ENCODE measurements at places on chromosomes 4 and X.
A peak's percentile ranks its signal among the peaks of the same experiment; 100 is the strongest.

DNA sequence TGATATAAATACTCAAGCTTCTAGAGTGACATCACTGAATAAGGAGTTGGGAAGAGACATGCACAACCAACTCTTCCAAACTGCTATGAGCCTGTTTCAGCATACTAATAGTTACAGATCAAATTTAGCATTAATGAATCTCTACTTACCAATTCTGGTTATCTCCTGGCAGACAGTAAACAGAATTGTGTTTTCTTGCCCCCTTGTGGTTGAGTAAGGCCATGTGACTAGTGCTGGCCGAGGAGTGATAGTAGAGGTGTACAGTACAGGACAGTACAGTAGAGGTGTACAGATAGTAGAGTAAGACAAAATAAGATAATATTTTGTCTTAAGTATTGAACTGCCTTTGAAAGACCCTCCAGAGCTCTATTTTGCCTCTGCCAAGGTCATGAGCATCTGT is 681.4 kb downstream of the GABRG1 start:
- DNase-seq, result no peak

DNA sequence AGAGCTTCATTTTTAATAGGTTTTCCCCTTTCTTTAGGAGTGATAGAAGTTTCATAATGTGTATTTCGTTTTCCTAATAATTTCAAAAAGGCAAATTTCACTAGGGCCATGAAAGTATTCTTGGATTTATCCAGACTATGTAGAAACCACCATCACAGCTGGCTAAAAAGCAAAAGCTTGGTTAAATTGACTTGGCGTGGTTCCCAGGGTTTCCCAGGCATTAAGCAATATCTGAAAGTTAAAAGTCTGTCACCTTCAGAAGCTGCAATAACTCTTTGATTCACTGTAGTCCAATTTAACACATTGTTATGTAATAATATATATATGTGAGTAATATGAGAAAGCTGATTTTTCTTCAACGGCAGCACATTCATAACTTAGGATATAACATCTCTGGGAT is 38.3 kb downstream of the NDNF start:
- peak; percentile 83 for DNase-seq

DNA sequence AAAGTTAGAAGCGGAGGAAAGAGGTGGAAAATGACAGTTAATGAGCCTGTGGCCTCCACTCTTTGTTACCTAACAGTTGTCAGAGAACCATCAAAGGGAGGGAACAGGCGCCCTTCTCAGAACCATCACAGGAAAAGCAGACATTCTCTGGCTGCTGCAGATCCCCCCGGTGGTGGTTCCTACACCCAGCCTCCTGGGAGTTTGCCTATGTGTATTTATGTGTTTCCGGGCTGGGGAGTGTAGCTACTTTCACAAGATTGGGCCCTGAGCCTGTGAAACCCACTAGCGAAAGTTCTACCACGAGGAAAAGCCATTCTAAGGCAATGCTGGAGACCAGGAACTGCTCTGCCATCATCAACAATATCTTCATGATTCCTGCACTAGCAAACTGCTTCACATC is 52.7 kb upstream of the BCOR start:
- no peak for DNase-seq

DNA sequence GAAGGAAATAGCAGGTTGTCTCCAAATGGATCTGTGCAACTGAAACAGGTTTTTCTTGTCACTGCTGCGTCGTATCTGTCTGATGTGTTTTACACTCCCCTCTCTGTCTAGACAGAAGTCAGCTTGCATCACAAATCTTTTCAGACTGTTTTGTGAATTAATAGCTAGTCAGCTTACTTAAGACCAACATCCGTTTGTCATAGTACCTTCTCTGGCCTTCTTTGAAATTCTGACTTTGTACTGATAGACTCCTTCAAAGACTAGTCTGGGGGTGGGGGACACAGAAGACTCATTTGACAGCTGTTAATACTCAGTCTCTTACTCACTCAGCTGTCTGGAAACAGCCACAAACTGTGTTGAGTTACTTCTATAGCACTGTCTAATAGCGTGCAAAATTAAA is 197.8 kb downstream of the PALLD start:
- peak; percentile 95 for DNase-seq

- no peak for DNase-seq
These were observed 89.4 kb downstream of the IRF2 start for GRCh38 chr4:184384810-184385557.

DNA sequence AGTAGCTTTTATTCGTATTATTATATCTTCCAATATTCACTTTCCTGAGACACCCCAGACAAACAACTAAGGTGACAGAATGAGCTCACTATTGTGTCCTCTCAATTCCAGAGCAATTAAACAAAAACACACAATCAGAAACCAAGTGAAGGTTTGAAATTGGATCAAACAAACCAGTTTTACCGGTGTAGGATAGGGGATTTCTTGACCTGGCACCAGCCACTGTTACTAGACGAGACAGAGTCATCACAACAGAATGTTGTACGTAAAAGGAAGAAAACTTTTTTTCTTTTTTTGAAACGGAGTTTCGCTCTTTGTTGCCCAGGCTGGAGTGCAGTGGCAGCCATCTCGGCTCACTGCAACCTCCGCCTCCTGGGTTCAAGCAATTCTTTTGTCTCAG is 43.7 kb downstream of the LDOC1 start:
- DNase-seq, result no peak

- DNase-seq, result no peak
These were observed 362.1 kb downstream of the UNC5C start for GRCh38 chr4:95186666-95187065.

GRCh38 chr4:61212788-61213187 is 12.7 kb downstream of the ADGRL3 start:
- no peak for DNase-seq

DNA sequence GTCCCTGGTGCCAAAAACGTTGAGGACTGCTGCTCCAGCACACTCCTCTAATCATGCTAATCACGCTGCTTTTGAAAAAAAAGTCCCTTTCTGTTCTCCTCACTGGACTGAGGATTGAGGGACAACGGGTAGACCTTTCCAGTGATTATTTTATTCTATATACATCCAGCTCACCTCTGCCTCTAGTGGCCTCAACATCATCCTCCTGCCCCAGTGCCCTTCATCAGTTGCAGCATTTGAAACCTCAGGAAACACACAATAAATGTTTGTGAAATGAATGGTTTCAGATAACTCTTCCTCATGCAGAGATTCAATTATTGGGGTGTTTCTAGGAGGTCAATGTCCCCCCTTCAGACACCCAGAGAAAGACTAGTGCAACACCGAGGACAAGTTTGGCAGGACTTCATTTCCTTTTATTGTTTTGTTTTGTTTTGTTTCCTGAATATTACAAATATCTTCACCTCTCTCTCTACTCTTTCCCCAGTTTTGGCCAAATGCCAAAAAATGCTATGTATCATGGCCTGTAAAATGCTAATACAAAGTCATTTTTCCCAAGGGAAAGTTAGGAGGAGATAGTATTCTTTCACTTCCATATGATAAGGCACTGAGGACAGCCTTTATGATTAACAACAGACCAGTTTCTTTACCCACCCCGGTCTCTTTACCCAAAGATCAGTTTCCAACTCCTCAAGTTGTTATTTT is 460.1 kb upstream of the SLIT2 start:
- no peak for DNase-seq

- peak; percentile 40 for DNase-seq
These were observed 292.0 kb downstream of the CCSER1 start for GRCh38 chr4:90419124-90419711.

DNA sequence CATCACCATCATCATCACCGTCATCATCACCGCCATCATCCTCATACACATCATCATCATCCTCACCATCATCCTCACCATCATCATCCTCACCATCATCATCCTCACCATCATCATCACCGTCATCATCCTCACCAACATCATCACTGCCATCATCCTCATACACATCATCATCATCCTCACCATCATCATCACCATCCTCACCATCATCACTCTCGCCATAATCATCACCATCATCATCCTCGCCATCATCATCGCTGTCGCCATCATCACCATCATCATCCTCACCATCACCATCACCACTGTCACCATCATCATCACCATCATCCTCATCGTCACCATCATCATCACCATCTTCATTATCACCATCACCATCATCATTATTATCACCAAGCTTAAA is 19.8 kb upstream of the DHRSX start:
- DNase-seq, result no peak

GRCh38 chr4:99540277-99540939 is 23.4 kb downstream of the TRMT10A start:
- no peak for DNase-seq

DNA sequence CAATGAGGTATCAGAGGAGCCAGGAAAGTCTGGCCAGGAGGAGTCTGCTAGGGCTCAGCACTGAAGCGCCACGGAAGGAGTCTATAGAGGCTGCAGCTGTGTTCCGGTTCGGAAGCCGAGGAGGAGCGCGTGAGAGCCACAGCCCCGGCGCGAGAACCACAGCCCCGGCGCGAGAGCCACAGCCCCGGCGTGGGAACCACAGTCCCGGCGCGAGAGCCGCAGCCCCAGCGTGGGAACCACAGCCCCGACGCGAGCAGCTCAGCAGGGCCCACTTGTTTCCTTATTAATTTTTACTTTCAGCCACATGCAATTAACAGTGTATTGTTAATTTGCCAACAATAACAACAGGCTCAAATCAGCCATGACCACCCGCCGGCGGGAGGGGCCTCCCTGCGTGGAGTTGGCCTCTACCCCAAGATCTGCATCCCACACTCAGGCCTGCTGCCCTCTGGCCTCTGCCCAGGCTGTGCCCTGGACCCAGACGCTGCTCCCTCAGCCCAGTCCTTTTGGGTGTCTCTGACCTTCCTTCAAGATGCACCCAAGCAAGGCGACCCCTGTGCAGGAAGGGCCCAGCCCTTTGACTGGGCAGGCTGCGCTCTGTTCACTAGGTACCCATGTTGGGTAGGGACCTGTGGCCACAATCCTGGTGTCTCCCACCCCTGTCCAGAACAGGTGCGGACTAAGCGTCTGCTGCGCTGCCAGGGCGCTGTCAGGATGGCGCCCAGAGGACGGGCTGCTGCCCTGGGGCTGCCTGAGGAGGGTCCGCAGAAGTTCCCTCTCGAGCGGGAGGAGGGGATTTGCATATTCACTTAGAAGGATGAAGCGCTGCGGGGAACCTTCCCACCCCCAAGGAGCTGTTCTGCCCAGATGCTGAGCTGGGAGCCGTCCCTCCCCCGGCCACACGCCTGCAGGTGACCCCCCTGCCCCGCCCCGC is 113.8 kb downstream of the ADRA2C start:
- no peak for DNase-seq

GRCh38 chrX:15146515-15146914 is 123.4 kb downstream of the ASB9 start:
- no peak for DNase-seq

DNA sequence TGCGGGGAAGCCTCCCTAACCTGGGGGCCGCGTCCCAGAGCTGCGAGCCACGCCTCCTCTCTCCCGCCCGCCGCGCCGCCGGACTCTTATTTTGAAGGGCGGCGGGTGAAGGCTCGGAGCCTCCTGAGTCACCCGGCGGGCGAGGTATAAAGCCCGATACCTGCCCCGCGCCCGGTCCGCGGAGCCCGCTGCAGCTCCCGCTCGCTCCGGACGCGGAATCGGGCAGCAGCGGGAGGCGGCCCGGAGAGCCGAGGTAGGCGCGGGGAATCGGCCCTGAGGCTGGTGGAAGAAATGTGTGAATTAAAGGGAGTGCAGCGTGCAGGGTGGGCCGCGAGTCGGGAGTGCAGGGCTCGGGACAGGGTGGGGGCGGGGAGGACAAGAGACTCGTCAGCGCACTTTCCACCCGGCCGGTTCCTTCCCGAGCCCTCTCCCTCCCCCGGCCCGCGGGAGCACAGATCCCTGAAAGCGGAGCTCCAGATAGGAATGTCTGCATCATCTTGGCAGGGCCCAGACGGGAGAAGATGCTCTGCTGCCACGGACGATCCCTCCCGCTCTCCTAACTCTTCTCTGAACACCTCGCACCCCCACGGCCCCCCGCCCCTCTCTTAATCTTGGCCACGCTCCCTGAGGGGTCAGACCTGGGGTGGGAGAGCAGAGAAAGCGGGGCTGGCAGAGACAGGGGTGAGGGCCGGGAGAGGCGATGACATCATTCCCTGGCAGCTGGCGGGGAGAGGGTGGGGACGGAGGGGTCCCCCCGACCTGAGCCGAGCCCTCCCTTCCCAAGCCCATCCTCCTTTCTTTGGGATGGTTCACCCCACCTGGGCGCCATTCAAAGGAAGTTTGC is 177.9 kb downstream of the CBR4 start:
- peak; percentile 83 for DNase-seq

GRCh38 chrX:77622672-77623071 is 163.3 kb downstream of the ATRX start:
- no peak for DNase-seq

DNA sequence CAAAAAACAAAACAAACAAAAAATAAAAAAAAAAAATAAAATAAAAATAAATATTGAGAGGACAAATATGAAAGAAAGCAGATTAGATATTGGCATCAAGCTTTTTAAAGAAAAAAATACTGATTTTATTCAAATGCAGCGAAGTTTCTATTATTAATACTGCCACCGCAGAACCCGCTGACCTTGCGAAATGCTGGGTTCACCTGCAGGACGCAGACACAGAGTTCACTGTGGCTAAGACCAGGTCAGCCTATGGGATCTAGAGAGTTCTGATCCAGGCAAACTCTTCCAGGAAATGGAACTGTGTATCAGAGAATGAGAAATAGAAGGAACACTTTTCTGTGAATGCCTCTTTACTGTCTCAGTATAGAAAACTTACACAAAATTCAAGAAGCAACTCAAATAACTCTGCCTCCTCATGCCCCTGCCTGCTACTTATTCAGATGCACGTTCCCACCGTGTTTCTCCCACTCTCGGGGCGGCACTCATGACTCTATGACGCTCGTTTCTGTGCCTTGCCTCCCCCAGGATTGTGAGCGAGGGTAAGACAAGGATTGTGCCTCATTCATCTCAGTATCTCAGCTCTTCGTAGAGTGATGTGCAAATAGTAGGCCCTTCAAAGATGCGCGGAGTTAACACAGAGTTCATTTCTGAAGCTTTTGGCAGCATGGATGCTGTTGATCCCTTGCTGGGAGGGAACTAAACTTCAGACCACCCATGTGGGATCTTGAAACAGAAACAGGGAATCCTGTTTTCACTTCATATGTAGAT is 44.1 kb upstream of the TLR3 start:
- no peak for DNase-seq

DNA sequence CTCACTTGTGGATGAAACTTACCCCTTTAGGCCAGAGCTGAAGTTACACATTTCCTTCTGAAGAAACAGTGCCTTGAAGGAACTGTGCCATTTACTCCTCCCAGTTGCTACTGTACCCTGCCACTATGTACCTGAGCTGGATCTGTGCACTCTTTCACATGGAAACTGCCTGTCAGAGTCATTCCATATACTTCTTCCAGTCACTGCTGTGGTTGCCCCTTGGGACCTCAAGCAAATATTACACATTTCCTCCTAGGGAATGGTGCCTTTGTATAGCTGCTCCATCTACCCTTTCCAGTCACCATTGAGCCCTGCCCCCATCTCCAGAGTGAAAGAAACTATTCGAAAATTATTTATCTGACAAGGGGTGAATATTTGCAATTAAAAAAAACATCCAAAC is 1328.3 kb downstream of the TECRL start:
- no peak for DNase-seq

DNA sequence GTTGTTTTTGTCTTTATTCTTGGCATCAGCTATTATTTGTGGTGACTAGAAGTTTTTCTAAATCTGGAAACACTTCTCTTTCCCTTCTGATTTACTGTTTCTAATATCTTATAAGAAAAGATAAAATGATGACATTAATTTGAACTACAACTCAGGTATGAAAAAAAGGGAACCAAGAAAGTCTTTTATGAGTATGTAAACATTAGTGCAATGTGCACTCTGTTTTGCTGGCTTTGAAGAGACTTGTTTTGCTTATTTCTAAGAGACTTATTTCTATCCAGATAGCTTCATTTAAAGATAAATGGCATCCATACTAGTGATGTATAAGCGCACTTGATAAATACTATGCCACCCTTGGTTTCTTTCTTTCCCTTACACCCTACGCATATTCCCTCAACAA is 10.1 kb upstream of the AMBN start:
- DNase-seq, result no peak
